Bone marrow (tissue), 2 donors: ENCODE measurements at places on chromosomes 16 and 17.
A peak's percentile ranks its signal among the peaks of the same experiment; 100 is the strongest.

DNA sequence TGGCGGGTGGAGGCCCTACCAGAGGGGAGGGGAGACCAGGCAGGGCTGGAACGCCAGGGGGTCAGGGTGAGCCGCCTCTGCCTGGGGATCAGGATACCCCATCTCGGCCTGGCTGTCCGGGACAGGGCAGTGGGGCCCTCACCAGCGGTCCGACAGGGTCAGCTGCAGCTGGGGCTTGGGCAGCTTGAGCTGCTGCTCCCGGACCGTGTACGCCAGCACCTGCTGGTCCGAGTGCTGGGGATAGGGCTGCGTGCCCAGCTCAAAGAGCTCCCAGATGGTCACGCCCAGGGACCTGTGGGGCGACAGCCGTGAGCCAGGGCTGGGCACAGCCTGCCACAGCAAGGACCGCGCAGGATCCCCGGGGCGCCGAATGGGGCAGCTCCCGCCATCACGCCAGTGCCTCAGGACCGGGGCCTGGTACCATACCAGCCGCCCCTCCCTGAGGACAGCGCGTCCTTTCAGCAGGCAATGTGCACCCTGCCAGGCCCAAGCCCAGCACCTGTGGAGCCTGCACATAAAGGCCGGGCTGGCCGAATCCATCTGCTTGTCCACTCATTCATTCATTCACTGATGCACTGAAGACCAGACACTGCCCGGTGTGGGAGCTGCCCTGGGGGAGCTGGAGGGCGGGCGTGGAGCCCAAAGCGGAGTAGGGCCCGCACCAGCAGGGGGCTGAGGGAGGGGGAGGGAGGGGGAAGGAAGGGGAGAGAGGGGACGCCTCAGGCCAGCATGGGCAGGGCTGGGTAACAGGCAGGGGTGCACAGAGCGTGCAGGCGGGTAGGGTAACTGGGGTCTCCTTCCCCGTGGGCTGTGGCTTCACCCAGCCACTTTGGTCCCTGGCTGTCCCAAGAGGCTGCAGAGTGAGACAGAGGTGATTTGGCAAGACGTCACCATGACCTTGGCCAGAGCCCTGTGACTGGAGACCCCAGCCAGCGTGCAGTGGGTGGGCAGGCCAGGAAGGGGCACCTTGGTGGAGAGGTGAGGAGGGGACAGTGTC is 42.0 kb upstream of the PVALEF start:
- no peak for DNase-seq

- no peak for DNase-seq
Measured at GRCh38 chr17:4364622-4365041, 1.8 kb downstream of the UBE2G1 start.

DNA sequence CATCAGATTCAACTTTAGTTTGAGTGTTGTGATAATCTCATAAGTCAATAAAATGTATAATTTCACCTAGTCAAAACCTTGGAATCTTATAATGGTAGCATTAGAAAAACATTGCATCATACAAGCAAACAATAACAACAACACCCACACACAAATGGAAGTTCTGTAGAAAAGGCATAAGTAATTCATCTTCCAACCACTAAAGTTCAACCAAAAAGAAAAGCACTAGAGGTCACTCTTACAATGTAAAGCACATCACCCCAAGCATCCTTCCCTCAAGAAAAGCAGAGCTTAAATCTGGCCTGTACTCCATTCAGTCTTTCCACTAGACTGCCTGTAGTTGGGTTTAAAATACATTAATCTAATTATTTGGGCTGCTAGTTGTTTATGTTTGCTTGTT is 1.8 kb downstream of the CNTNAP4 start:
- no peak for DNase-seq

- DNase-seq, result no peak
Measured at GRCh38 chr16:87048730-87049115, 268.5 kb downstream of the C16orf95 start.

DNA sequence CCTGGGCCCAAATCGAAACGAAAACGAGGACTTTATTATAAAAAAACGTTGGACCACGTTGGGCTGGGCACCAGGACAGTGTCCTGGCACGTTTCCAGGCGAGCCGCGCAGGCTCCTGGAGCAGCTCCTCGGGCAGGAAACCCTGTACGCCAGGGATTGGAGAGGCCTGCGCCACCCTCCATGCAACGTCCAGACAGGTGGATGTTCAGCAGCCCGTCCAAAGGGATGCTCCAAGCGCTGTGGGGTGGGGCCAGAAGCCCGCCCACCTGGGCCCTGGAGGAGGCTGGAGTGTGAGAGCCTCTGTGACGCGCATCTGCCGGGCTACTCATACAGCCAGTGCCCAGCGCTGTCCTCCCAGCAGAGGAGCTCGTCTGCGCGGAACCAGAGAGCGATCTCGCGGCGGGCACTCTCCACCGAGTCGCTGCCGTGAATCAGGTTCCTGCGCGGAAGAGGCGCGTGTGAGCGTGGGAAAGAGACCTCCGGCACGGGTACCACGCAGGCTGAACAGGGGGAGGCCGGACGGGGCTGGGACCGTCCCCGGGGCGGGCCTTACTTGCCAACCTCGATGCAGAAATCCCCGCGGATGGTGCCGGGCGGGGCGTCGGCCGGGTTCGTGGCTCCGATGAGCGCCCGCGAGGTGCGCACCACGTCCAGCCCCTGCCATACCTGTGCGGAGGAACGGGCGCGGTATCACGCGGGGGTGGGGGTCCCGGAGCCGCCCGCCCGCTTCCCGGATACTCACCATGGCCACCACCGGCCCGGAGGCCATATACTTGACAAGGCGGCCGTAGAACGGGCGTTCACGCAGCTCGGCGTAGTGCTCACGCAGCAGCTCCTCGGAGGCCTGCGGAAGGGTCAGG is 785 bp downstream of the NME3 start:
- no peak for DNase-seq

DNA sequence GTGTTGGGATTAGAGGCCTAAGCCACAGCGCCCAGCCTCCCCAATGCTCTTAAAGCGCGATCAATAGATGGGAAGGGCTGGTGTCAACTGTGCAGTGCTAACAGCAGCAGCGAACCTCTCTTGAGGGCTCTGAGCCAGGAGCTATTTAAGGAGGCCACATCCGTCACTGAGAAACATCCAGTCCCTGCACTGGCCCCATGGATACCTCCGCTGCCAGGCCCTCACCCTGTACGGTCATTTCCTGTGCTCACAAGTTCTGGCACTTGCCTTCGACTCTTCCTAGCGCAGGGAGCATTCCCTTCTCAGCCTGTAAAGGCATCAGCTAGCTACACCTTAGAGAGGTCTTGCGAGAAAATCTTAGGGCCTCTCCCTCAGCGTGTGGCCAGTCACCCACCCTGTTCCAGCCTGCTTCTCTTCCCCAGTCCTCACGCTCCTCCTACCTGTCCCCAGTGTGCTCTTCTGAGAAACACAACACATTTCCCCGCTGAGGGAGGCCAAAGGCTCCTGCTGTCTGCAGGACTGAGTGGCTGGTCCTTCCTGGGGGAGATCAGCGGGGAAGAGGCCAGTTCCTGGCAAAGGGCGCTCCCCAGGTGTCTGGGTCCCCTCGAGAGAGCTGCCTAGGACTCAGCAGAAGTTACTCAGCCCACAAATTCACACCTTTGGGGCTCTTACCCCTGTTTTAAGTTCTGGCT is 28.6 kb downstream of the GTF3C1 start:
- DNase-seq, result no peak

GRCh38 chr16:11274964-11275363 is 1.3 kb downstream of the PRM2 start:
- DNase-seq, result no peak

GRCh38 chr16:3592559-3592958 is 15.4 kb upstream of the NLRC3 start:
- no peak for DNase-seq

GRCh38 chr17:28957277-28957991 is 6.1 kb upstream of the PHF12 start:
- DNase-seq, result no peak

DNA sequence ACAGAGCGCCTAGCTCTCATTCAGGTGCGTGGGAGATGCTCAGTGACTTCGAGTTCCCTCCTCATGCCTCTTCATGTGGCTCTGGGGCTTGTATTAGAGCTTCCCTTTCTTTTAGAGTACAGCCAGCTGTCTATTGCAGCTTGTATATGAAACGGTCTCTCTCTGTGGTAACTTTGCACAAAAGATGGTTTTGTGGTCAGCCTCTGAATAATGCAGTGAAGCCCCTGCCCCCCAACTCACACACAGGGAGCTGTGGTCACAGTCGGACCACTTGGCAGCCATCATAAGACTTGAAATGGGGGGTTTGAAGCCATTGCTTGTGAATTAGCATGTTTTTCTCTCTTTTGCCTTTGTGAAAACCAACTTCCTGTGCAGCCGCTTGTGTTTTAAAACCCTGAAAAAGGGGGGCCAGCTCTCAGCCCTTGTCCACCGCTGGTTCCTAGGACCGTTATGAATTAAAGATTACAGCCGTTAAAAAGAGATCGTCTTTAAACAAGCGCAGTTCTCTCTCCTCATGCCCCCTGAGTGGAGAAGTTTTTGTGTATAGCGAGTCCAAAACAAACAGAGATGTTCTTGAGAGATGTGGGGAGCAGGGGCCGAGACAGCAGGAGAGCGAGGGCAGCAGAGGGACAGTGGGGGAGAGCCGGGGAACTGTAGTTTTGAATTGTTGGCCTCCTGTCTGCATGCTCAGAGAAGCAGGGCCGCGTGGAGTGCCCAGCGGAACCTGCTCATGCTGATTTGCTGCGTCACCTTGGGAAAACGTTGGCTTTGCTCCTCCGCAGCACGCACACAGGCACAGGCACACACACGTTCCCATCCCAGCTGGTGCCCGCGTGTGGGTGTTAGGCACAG is 199.0 kb downstream of the MSI2 start:
- DNase-seq, result peak; percentile 40

- no peak for DNase-seq
Measured at GRCh38 chr16:50994995-50995394, 156.1 kb downstream of the SALL1 start.

DNA sequence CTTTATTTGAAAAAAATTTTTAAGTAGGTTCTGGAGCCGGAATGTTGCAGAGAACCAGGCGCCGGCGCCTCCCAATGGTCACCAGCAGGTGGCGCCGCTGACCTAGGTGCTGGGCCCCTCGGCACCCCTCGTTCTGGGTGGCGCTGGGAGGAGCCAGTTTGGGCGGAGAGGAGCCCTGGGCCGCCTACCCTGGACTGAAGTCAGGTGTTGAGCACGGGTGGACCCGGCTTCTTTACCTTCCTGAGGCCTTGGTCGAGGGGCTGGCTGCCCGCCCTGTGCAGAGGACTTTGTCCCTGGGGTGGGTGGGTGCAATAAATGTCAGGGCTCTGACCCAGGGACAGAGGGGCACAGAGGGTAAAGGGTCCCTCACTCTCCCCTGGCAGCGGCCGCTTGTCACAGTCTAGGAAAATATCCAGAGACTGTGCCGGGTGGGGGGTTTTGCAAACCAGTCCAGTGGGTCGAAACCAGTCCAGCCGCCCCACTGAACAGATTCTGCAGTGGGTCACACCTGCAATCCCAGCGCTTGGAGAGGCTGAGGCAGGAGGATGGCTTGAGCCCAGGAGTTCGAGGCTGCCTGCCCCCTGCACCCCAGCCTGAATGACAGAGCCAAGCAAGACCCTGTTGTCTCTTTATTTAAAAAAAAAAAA is 30.1 kb upstream of the TNFRSF13B start:
- DNase-seq, result peak; percentile 29

- no peak for DNase-seq
Measured at GRCh38 chr17:3006801-3007200, 56.6 kb downstream of the OR1D5 start.

DNA sequence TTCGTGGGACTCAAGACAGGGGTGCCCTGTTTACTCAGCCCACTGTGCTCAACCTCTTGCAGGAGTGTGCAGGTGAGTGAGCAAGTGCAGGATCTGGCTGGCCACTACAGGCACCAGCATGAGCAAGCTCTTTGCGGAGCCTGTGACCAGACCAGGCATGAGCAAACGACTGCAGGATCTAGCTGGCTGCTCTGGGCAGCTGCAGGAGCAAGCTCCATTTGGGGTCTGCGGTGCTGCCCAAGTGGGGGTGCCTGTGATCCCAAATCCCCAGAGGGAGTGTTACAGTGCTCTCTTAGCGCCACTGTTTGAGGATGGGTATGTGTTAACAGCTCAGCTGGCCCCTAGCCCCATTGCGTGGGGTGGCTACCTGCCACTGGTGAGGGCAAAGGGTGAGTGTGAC is 2.4 kb downstream of the USP6 start:
- DNase-seq, result no peak

DNA sequence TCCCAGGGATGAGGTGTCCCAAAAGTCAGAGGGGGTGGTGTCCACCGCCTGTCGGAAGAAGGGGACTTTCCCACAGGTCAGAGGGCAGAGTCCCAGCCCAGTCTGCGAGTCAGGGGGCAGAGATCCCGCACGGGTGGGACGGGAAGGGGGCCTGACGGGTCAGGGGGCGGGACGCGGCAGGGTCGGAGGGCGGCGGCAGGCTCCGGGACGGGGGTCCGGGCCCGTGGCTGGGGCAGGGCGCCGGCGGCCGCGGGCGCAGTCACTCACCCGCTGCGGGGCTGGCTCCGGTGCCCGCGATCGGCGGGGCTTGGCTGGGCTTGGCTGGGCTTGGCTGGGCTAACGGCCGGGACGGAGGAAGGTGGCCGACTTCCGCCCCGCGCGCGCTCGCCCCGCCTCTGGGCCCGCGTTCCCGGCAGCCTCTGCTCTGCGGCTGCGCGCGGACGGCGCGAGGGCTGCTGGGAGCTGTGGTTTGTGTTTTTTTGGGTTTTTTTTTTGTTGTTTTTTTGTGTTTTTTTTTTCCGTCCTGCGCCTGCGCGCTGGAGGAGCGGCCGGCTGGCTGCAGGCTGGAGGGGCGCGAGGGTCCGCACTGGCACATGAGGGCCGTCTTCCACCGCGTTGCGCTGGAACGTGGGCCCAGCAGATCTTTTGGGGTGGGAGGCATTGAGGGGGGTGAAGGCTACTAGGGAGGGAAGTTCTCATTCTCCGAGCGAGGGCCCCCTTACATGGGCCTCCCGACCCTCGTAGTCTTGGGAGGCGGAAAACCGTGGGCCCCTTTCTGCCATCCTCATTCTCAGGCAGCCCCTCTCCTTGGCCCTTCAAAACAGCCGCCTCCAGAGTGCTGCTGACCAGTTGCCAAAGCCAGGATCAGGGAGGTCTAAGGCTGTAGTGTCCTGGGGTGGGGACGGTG is at the start of gene CANT1:
Gene CANT1, minus strand, starts transcription at position 368 of the 907 bp plus-strand sequence. CDS start 12,142 bp downstream, outside the sequence.
- DNase-seq, result peak; percentile 72

- DNase-seq, result no peak
Measured at GRCh38 chr16:72427783-72428331, 255.9 kb upstream of the PMFBP1 start.

GRCh38 chr17:42107597-42108576 is 4.6 kb downstream of the DHX58 start:
- peak; percentile 72 for DNase-seq

DNA sequence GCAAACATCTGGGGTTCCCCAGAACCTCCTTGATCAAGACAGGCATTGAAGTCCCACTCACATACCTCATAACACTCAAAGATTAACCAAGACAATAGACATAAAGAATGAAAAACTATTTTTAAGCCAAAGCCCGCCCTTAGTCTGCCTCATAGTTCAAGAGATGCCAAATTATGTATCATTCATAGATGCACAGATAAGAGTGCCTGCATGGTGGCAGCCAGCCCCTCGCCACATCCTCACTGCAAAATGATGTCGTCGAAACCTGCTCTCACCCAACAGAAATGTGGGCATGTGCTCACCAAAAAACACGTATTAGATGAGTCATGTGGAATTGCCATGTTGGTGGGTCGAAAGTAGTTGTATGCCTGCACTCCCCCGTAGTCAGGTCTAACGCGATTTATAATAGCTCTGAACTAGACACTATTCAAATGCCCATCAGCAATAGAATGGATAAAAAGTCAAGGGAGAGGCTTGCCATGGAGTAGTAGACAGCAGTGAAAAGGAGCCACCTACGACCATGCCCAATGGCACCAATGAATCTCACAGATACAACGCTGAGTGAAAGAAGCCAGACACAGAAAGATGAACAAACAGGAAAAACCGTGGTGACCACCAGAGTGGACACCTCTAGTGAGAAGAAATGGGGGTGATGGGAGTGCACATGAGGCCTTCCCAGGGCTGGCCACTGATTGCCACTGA is 64.8 kb downstream of the C16orf95 start:
- DNase-seq, result no peak
